ENCODE measurements at places on chromosomes 11 and 22.
A peak's percentile ranks its signal among the peaks of the same experiment; 100 is the strongest.

GRCh38 chr11:110833033-110833484 is 120.8 kb upstream of the ARHGAP20 start:
- DNase-seq, result no peak

DNA sequence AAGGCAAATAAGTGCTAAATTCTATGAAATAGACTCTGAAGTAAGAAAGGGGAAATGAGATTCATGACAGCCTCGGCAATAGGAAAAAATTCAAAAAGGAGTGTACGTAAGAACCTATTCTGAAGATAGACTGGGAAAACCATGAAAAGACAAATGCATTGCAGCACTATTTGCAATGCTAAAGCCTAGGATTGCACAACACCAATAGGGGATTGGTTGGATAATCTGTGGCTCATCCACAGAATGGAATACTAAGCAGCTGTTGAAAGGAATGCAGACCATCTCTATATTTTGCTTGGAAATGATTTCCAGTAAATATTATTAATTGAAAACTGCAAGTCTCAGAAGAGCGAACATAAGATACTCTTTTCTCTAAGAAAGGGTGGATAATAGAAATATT is 91.7 kb upstream of the CLMP start:
- no peak for DNase-seq

DNA sequence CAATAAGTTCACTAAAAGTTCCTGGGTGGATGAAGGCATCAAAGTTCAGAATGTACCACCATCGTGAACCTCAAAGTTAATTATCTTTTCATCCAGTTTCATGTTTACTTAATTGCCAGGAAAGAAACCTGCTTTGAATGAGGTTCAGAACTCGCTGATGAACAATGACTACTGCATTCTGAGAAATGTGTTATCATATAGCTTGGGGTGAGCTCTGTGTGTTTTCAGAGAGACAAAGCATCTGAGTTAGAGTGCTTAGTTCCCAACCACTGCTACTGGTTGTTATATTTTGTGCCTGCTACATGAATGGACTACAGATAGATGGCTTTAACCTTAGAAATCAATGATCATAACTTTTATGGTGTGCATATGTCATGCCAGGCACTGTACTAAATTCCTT is 1131.0 kb downstream of the DLG2 start:
- DNase-seq, result no peak

DNA sequence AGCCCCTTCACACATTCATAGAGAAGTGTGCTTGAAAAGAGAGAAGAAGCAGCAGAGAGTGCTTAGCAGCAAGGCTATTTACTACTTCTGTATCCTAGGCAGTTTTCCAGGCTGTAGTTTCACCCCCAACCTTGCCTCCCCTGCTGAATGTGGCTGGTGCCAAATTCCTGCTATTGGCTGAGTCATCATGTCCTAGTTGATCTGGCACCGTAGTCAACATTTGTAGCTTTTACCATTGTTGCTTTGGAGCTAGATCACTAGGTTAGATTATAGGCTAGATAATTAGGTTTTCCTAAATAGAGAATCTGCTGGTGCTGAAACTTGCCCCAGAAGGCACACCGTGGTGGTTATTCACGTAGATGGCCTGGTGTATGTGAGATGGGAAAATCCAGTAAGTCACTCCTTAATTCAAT is 32.7 kb downstream of the ARHGAP42 start:
- DNase-seq, result no peak

DNA sequence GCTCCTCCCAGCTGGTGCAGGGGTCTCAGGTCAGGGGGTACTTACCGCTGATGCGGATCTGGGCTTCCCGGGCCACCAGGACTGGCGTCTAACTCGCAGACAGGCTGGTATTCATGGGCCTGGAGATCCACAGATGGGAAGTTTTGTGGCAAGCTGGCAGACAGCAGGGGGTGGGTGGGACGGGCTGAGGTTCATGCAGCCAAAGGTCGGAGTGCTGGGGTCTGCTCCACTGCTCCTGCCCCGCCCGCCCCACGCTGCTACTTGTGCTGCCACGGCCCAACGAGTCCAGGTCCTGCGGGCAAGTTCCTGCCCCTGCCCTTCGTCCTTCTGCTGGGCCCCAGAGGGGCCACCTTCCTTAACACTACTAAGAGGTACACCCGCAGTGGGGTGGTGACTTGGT is 3.1 kb downstream of the ACY3 start:
- no peak for DNase-seq

DNA sequence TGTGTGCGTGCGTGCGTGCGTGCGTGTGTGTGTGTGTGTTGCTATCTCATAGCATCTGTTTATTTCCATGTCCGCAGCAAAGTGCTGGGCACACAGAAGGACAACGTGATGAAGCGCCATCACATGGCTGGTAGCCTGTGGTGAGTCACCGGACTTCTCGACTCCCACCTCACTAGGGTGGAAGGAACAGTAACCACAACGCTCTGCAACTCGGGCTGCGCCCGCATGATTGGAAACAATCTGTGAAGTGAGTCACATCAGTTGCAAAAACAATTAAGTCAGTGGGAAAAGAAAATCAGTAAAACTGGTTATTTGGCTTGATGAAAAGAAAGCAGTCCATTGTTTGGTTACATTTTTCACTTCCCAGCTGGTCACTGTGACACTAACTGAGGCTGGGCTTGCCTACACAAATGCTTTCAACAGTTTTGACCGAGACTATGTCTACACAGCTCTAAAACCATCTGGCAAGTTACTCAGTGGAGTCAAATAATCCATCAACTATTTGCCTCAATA is 437.3 kb upstream of the CADM1 start:
- DNase-seq, result no peak

DNA sequence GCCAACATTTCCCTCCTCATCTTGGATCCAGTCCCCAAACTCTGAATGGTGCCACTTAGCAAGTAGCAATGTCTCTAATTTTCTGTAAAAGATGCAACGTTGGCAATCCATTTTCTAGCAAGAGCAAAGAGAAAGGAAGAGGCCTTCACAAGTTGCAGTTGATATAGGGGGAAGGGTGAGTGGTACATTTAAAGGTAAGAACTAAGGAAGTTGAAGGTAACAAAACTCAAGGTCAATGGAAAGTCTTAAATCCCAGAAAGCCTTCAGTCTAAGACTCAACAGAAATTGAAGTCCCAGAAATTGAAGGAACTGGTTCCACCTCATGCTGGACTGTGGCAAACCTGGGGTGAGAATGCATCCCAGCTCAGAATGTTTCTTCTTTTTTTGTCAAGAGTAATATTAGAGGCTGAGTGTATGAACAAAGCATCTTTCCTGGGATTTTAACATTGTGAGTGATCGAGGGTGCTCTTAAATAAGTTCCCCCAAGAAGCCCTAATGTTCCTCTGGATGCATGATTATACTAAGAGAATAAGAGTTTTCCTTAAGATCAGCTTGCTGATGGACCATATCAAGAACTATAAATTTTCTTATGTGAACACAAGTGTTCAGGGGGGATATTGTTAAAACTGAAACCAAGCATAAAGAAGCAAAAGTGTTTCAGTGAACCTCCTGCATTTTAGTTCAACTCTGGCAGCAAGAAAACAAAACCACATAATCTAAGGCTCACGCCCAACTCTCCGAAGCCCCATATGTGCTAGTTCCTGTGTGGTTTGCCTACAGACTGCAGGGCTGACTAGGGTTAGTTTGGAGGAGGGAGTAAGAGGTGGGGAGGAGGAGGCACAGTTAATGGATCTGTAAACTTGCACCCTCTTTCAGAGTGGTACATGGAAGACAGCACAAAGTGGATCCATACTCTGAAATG is at the start of gene GRAP2:
Gene GRAP2 (plus strand): TSS at position 779 of the 922 bp plus-strand sequence. CDS start 46,023 bp downstream, outside the sequence.
- DNase-seq, result peak; percentile 54

DNA sequence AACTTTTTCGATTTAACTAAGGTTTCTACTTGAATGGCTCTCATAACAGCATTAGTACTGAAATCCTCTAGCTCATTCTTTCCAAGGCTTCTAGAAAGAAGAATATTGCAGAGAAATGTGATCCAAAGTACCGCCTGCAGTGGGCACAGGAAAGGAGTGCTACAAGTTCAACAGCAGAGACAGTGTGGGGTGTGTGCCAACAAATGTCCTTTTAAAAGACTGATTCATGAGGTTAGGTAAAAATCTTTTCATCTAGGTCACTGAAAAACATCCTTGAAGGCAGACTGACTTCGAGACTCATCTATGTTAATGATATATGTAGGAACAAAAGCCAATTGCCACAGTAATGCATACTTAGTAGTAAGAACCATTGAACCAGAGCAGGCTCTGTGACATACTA is 349.1 kb upstream of the PITPNB start:
- no peak for DNase-seq

- no peak for DNase-seq
These were observed 55.3 kb upstream of the TEAD1 start for GRCh38 chr11:12618743-12619540.

DNA sequence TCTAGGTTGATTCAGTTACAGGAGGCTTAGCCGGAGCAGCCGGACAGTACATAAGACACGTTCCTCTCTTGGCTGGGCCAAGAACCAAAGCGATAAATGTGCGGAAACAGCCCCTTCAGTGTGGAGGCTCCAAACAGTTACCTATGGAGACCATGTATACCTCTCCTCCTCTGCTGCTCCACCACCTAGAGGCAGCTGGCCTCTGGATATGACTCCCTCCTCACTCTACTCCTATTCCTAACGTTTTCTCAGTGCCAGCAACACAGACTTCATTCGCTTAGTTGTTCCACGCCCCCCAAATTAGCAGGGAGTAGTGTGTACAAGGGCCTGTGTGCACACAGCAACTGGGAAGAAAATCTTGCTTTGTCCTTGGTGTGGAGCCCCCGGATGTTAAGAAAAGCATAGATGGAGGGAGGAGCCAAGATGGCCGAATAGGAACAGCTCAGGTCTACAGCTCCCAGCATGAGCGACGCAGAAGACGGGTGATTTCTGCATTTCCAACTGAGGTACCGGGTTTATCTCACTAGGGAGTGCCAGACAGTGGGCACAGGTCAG is 362.3 kb upstream of the KIRREL3 start:
- DNase-seq, result no peak

DNA sequence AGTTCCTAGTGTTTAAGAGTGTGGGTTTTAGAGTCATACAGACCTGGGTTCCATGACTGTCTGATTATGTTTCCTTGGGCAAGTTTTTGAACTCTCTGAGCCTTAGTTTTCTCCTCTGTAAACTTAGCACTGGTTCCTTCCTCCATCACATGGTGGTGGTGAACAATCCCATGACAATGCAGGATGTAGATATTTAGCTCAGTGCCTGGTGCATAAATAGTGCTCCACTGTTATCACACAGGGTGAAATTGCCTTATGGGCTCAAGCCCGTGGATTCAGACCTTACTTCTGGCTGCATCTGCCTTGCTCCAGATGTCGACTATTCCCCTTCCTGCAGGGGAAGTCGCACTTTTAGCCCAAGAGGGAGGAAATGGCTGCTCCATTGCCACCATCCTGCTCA is 62.7 kb downstream of the LDLRAD3 start:
- DNase-seq, result no peak

GRCh38 chr11:96021901-96022650 is 98.2 kb upstream of the MTMR2 start:
- DNase-seq, result no peak

GRCh38 chr11:61756452-61757212 is 4.2 kb downstream of the MYRF start:
- peak; percentile 88 for DNase-seq

- DNase-seq, result peak; percentile 13
These were observed 929.0 kb downstream of the BRD1 start for GRCh38 chr22:48898524-48899250.

GRCh38 chr11:534396-535209 is 773 bp downstream of the HRAS start:
- DNase-seq, result no peak

DNA sequence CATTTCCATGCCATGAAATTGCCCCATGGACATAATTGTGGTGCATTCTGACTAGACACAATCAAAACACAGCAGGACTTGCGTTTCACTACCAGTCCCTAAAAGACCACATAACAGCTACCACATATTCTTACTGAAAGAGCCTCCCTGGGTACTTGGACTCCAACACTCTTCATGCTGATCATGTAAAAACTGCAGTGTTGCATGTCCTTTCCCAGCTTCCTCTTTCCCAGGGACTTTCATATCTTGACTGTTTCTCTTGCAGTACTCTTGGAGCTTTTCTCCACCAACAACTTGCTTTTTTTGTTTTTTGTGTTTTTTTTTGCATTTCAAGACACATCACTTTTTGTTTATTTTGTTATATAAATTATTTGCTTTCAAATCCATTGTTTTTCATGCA is 22.9 kb downstream of the MS4A6E start:
- no peak for DNase-seq

DNA sequence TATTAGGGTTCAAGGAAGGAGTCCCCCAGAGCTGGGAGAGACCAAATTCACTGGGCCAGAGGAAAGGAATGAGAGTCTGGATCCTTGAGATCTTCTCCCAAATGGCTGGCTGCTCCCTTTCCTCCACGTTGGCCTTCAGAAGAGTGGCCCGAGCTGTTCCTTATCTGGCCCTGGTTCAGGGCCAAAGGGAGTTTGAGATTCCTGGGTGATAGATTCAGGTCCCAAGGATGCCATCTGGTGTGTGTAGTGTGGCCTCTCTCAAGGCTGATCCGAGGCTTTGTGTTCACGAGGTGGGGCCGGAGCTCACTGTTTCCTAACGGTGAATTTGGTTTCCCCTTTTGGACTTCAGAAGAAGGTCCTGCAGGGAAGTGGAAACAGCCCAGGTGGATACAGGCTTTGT is 17.4 kb upstream of the ABCC8 start:
- DNase-seq, result no peak

DNA sequence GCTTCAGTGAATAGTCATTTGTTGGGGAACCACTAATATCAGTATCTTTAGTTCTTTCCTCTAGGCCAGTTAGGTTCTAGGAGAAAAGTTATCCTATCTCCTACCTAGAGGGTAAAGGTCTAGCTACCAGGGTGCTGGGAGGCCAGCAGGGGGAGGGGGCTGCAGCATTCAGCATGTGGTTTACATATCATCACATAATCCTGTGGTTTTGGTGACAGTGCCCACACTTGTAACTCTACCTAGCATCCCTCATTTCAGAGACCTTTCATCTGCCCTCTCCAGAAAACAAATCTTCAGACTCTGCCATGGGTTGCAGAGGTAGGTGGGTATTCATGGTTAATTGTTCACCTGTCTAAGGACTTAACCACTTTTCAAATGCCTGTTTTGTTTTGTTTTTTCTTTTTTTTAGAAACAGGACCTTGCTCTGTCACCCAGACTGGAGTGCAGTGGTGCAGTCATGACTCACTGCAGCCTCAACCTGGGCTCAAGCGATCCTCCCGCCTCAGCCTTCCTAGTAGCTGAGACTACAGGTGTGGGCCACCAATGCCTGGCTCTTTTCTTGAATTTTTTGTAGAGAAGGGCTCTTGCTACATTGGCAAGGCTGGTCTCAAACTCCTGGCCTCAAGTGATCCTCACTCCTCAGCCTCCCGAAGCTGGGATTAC is 146.8 kb downstream of the ENTHD1 start:
- no peak for DNase-seq

GRCh38 chr11:68047437-68048290 is 8.8 kb downstream of the TCIRG1 start:
- DNase-seq, result peak; percentile 33

DNA sequence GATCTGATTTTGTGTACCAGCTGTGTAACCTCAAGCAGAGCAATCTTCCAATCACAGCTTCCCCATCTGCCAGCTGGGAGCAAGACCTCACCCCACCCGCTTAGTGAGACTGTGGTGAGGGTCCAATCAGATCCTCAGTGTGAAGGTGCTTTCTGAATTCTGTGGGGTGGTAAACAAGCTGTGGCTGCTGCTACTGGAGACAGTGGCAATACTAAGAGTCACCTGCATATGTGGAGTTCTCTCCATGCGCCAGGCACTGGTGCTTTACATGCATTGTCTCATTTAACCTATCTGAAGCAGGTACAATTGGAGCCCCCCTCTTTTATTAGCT is 50.4 kb downstream of the CWC15 start:
- no peak for DNase-seq

All from GM13976 (cell line).